ENCODE measurements at places on chromosomes 7 and 10.

- no peak for DNase-seq
Observed at GRCh38 chr10:119362122-119362521, 154.8 kb downstream of the GRK5 start.

- DNase-seq, result no peak
Observed at GRCh38 chr7:22429386-22429785, 70.6 kb downstream of the STEAP1B start.

- no peak for DNase-seq
Observed at GRCh38 chr7:129295015-129295423, 70.2 kb downstream of the AHCYL2 start.

DNA sequence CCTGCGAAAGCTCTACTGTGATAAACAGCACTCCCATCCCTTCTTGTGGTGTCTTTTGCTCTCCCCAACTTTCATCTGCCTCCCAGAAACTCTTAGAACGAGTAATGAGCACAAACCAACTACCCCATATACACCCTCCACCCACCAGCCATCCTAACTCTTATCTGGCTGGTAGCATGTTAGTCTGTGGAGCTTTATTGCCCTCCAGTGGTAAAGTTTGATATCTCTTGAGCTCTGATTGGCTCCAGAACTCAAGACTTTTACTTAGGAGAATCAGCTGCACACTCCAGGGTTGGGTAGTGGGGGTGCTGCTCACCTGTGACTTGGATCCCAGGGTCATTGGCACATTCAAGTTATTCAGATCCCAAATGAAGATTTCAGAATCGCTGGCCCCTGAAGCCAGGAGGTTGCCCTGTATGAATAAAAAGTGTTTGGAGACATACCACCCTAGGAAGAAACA lies 10.9 kb downstream of the SEC31B start:
- peak; percentile 81 for DNase-seq

DNA sequence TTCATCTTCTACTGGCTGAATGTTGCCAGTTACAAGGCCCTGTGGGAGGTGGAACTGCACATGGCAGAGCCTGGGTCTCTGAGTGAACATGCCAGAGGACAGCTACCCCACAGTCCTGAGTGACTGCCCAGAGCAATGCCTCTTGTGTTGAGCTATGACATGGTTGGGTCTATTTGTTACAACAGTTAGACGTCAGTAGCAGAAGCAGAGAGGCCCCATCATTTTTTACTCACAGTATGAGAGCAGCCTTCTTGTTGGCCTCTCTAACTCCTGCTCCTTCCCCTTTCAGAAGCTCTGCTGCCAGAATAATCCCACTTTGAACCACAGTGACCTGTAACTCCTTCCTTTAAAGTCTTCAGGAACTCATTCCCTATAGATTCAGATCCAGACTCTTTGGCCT lies 30.8 kb upstream of the NRP1 start:
- no peak for DNase-seq

DNA sequence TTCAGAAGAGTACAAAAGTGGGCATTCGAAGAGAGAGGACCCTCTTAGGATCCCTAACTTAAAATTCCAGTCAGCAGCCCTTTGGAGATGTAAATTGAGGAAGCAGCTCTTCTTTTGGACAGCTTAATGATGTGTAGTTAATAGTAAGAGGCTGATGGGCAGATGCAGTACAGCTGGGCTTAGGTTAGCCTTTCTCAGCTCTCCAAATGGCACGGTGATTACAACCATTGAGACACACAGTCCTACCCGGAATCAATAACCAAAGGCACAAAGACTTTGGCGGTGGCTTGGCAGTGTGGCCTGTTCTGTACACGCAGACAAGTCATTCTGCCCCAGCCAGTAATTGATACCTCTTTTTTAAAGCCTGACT lies 26.8 kb downstream of the GAD2 start:
- no peak for DNase-seq

DNA sequence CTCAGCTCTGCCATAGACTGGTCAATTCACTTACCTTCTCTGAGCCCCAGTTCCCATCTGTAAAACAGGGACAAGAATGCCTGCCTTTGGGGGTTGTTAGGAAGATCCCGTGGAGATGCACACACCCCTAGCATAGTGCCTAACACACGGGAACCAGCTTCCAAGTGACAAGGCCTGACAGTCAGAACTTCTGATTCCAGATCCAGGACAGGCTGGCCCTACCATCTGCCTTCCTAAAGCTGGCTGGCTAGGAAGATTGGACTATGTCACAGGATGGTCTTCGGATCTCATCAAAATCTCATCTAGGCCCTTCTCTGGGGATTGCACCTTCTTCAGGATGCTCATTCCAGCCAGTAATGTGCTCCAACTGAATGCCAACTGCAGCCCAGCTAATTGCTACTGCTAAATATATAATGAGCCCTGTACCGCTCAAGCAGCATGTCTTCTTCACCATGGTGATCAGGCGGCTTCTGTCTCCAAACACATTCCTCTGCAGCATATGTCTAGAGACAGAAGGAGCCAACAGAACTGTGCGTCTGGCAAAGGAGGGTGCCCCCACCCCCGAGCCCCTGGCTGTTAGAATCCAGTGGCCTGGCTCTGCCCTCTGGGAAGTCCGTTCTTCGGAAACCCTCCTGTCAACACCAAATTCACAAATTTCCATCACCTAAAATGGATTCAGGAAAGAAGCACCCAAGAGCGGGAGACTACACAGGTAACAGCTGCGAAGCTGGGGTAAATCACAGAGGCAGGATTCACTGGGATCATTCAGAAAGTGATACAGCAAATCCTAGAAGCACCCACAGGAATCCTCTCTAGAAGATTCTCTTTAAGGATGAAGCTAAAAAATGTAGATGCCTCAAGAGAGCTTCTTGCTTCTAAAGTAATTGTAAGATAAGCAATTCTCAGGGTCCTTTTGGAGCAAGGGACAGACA lies 142.1 kb upstream of the EEPD1 start:
- DNase-seq, result no peak

DNA sequence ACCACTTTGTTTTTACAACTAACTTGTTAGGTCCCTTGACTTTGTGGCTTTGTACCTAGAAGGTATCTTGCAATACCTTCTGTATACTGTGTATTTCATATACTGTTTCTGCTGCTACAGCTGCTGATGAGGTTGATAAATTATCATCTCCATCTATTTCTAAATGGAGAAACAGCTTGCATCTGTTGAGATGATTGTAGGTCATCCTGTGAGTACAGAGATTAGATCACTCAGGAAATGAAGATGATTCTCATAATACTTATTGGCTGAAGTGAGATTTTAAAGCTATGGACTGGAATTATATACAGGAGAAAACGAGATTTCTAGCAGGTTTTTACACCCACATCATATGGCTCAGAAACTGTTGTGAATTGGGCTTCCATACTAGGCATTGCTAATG lies 280.5 kb downstream of the KCND2 start:
- DNase-seq, result no peak

GRCh38 chr10:454860-455259 lies 234.6 kb downstream of the DIP2C start:
- DNase-seq, result no peak

- DNase-seq, result no peak
Observed at GRCh38 chr7:40151504-40151903, 16.7 kb downstream of the SUGCT start.

GRCh38 chr7:140723006-140723405 lies 26.5 kb downstream of the NDUFB2 start:
- peak; percentile 39 for DNase-seq

- DNase-seq, result no peak
Observed at GRCh38 chr7:41637049-41637448, 65.8 kb downstream of the INHBA start.

DNA sequence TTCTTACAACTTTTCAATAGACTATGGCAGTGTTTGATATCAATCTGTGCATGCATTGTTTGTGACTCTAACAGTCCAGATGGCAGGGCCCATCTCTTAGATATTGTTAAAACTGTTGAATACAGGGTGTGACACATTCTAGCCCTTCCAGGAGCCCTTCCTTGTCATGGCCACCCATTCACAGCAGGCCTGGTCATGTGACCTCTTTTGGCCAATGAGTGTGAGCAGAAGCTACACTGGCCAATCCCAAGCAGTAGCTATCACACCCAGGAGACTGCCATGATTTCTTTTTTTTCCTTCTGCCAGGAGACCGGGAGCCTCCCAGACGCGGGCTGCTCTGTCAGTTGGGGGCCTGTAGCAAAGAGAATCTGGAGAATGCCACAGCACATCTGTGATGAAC lies 655.4 kb upstream of the MKI67 start:
- no peak for DNase-seq

DNA sequence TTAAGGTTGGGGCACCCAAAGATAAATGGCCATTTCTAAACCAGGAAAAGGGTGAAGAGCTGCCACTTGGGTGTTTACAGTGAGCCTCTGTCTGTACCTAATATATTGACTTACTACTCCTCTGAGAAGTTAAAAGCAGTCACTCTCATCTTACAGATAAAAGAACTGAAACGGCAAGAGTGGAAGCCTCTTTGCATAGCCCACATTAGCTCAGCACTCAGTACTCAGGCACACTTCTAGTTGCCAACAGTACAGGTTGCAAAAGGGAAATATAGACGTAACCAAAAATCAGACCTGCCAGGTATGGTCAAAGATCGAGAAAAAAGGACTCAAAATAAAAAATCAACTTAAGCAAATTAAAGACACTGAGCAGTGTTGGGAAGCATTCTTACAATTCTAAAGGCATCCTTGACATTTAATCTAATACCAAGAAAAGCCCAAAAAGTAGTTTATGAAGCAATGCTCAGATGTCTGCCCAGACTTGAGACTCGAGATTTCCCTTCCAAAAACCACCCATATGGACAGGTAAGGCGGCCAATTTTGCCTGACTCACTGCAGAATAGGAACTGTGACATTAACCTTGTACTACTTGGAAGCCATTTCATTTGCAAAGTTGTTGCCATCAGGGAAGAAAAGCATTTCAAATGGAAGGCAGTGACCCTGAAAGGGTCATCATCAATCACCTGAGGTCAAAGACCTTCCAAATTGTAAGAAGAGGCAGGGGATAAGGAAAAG lies 139.3 kb downstream of the SLC25A13 start:
- no peak for DNase-seq

DNA sequence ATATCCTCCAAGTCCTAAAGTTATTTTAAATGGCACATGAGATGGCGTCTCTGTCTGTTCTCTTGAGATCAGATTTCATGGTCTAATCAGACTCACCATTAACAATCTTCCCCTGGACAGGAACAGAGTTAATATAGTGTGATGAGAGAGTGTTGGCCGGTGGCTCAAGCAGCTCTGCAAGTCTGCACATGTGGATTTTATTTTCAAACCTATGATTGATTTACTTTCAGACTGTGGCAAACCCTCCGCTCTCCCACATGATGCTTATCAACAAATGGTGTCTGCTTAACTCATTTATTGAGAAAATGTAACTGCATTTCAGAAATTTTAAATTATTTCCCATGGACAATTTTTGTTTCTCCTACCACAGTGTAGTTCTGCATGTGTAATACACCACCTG lies 46.5 kb upstream of the HGF start:
- no peak for DNase-seq

DNA sequence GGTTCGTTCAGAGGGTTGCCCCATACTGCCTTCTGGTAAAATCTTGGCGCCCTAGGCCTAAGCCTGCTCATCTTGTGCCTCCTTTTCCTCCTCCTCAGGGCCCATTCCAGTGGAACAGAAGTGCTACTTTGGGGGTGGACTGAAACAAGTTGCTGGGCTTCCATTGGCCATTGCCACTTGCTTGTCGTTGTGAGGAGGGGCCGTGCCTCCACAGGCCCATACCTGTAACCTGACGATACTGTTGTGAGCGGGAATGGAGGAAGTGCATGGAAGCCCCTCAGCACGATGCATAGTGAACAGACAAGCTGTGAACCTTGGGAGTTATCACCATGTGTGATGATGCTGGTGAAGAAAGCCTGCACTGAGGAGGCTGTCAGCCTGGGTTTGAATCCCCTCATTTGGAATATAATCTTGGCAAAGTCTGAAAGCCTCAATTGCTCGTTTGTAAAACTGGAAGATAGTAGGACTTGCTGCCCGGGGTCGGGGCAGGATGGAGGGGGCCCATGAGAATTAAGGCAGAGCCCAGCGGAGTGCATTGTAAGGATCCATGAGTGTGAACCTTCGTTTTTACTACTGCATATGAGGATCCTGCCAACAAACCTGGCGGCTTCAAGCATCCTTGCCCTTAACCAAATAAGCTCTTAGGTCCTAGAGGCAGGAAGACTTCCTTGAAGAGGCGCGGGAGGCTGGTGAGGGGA lies 671 bp upstream of the PAPSS2 start:
- no peak for DNase-seq

GRCh38 chr7:102426268-102427018 lies 6.9 kb upstream of the ORAI2 start:
- DNase-seq, result peak; percentile 78

Measured in CD4-positive, alpha-beta T cell treated with Interleukin-10 for 1 hour (primary cell).